ENCODE measurements at places on chromosomes 1 and 21. TPM values are rescaled to one million over a fixed set of nuclear protein-coding genes. Genes with fewer than 3 reads are reported as not detected.

Gene SPRR2E
- not detected for total RNA-seq

- no peak for DNase-seq
Measured at GRCh38 chr1:40664167-40664537, 1.3 kb downstream of the RIMS3 start.

Gene AADACL3
- total RNA-seq: 2.3 TPM

GRCh38 chr1:56844545-56845136 is 10.0 kb upstream of the C8A start:
- DNase-seq: no peak

Gene TNFRSF18
- total RNA-seq: 0.92 TPM

GRCh38 chr1:226479474-226479873 is 69.1 kb upstream of the STUM start:
- DNase-seq: no peak

DNA sequence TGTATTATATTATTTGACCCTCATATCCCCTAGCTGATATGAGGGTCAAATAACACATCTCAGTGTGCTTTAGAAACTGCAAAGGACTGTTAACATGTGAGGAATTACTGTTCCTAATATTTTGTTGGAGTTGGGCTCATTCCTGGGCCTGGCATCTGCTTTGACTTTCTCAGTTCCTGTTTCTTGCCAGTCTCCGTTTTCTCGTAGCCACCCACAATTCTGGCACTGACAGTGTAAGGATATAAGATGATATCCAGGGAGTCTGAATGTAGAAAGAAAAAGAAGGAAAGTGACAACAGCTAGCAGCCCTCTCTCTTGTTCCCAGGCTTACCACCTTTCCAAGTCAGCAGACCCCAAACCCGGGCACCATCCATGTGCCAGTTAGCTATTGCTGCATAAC is 54.4 kb upstream of the SCMH1 start:
- no peak for DNase-seq

Gene OR2L3
- total RNA-seq: not detected

GRCh38 chr1:5868931-5869500 is 123.2 kb downstream of the NPHP4 start:
- no peak for DNase-seq

- DNase-seq: no peak
Measured at GRCh38 chr21:38440746-38441145, 57.5 kb downstream of the ERG start.

GRCh38 chr21:45871616-45872236 is 109.8 kb upstream of the COL6A1 start:
- no peak for DNase-seq

DNA sequence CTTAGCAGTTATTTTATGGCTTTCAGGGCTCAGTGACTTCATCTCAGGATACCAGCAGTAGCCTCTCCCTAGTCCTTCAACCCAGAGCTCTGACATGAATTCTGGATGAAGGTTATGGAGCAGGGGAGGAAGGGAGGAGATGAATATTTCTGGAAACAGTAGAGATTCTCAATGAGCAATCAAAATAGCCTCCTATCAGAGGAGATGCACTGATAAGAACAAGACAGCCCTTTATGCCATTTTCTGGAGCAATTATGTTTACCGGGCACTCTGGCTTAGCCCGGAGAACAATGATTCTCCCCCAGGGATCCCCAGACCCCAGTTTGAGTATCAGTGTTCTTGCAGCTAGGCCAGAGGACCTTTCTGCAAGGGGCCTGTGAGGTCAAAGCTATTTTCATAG is 37.9 kb upstream of the EDARADD start:
- DNase-seq: no peak

Gene GFI1
- 0.17 TPM for total RNA-seq

Gene B3GALT5
- 23.8 TPM for total RNA-seq

DNA sequence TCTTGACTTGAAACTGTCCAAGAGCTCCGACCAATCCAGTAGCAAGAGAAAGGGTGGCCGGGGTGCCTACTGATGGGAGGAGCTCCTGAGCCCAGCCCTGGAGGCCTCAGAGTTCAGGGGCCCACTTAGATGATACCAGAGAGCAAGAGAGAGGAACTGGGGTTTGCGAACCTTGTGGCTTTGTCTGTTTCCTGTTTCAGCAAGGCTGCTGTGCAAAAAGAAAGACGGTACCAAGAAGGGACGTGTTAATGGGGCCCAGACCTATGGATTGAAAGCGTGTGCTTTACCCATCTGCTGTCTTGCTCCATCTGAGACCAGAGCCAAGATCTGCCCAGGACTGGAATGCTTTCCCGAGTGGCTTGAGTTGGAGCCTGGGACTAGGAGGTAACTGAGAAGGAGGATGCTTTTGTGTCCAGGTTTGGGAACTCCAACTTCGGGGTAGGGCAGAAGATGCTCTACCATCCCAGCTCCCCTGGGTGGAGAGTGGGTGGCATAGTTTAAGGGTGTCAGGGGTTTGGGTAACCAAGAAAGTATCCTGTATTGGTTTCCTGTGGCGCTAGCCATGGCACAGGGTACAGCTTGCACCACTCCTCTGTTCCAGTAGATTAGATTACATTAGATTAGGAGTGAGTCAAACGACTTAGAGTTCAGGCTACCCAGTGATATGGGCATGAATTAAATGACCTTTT is at the start of gene TRAF3IP3:
TRAF3IP3 (plus strand) TSS at position 128 of the 689 bp plus-strand sequence. CDS start 3,987 bp downstream, outside the sequence.
- no peak for DNase-seq

Gene TAL1
- total RNA-seq: not detected

DNA sequence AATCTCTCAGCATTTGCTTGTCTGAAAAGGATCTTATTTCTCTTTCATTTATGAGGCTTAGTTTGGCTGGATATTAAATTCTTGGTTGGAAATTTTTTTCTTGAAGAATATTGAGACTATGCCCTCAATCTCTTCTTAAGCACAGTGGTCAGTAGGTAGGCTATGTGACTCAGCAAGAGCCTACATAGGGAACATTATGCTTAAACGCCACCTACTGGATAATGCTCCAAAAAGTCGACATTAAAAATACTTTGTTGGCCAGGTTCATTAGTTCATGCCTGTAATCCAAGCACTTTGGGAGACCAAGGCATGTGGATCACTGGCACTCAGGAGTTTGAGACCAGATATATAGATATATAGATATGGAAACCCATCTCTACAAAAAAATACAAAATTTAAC is 678.0 kb upstream of the USP24 start:
- no peak for DNase-seq

Gene ZDHHC18
- total RNA-seq: 29.2 TPM

DNA sequence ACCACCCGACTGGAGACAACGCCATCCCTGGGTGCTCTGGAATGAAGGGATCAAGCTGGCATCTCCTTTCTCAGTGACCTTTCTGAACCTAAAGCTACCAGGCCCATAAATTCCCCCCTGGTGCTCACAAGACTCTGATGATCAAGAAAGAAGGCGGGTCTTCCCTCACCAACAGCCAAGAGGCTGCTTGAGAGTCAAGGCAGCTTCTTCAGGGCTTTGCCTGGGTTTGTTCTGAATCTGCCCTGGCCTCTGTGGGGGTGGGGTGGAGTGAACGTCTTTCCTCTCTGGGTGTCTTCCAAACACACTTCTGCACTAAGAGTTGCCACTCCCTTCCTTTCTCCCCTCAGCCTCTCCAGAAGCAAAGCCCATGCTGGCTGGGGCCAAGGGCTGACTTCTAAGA is 36.1 kb downstream of the CD247 start:
- DNase-seq: no peak

DNA sequence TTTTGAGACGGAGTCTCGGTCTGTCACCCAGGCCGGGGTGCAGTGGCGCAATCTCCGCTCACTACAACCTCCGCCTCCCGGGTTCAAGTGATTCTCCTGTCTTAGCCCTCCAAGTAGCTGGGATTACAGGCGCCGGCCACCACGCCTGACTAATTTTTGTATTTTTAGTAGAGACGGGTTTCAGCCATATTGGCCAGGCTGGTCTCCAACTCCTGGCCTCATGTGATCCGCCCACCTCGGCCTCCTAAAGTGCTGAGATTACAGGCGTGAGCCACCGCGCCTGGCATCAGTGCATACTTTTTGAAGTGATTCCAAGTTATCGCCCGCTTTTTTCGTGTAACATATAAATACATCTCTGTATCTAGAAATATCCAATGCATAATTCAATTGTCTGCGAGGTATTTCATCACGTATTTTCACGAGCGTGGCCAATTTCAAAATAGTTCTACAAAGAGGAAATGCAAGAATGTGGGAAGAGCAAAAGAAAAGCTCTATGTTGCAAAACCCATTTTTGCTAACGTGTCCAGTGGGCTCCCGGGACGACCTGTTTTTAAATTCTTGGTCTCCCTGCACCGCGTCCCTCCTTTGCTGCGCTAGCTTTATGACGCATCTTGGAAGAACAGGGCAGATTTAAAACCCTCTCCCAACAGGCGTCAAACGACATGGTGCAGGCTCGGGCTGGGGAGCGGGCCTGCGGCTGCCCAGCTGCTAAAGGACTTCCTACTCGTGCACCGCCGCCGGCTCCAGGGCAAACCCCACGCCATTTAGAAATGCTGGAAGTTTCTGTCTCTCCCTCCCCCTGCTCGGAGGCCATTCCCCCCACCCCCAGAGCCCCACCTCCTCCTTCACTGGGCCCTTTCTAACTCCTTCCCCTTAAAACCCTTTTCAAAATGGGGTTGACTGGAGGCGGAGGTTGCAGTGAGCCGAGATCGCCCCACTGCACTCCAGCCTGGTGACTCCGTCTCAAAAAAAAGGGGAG is 923 bp upstream of the IFNGR2 start:
- DNase-seq: no peak

- no peak for DNase-seq
Measured at GRCh38 chr1:198680174-198680875, 41.5 kb downstream of the PTPRC start.

Gene TESK2
- 10.9 TPM for total RNA-seq

Measured in H1 (cell line).